ENCODE measurements at places on chromosomes 7 and 10.

- DNase-seq = no peak
Measured at GRCh38 chr7:134034652-134035051, 92.5 kb upstream of the LRGUK start.

DNA sequence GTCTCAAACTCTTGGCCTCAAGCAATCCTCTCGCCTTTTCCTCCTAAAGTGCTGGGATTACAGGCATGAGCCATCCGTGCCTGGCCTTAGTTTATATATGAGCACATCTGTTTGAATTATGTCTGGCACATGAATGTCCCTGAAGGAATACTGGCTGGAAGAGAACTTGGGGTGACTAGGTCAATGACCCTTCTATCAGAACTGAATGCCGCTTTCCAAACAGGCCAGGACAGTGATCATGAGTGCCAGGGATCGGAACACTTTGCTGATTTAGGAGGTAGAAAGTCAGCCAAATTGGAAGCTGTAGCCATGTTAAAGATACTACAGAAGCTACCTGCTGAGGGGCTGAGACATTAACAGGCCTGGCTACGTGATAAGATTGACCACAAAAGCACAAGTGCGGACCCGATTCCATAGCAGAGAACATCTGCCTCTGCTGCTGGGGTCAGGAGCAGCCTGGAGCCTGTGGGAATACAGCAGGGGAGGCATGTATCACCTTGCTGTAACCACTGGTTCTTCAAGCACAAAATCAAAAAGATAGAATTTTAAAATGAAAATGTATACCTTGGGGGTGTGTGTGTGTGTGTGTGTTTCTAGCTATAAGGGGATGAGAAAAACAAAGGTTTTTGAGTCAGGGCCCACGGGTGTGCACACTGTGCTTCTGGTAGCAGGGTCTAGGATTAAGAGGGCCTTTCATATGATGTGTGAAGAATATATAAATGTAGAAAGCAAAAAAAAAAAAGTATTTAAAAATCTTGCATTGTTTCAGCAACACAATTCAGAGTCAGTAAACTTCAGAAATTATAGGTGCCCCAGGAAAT is 293.7 kb downstream of the BBS9 start:
- DNase-seq = no peak

DNA sequence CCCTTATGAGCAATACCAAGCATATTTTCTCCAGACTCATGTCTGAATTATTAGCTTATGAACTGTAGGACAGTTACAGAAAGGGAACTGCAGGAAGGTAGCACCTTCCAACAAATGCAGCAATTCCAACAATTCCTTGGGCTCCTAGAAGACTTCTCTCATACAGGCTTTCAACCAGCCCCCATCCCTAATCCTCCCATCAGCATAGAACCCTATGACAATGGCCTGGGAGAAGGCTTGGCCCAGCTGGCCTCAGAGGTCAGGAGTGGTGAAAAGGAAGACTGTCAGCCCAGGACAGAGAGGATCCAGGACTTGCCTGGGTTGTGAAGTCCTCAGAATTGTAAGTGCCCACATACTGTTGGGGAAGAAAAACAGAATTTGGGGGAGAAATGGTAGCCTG is 5.9 kb downstream of the VPS41 start:
- no peak for DNase-seq

- no peak for DNase-seq
Measured at GRCh38 chr7:48964074-48964473, 39.7 kb downstream of the CDC14C start.

Measured in CD4-positive, alpha-beta T cell treated with Interleukin-6 for 4 hours (primary cell).